ENCODE measurements at places on chromosomes 1 and 21.
A peak's percentile ranks its signal among the peaks of the same experiment; 100 is the strongest.

DNA sequence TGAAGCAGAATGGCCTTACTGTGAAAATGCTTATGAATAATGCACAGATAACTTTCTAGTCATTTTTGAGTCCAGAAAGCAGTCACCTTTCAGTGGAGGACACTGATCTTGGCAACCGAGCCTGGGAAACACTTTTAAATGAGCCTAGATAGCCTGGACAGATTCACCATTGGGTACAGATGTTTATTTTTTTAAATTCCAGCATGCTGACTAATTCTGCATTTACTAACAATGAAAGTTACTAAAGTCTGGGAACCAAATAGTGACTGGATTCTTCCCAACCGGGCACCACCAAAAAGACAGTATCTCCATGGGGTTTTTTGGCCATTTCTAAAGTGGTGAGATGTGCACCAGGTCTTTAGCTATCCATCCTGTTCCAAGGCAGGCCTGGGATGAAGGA, 3.3 kb upstream of the FMOD start:
- no peak for DNase-seq

GRCh38 chr1:217681806-217682205, 50.7 kb downstream of the SPATA17 start:
- no peak for DNase-seq

DNA sequence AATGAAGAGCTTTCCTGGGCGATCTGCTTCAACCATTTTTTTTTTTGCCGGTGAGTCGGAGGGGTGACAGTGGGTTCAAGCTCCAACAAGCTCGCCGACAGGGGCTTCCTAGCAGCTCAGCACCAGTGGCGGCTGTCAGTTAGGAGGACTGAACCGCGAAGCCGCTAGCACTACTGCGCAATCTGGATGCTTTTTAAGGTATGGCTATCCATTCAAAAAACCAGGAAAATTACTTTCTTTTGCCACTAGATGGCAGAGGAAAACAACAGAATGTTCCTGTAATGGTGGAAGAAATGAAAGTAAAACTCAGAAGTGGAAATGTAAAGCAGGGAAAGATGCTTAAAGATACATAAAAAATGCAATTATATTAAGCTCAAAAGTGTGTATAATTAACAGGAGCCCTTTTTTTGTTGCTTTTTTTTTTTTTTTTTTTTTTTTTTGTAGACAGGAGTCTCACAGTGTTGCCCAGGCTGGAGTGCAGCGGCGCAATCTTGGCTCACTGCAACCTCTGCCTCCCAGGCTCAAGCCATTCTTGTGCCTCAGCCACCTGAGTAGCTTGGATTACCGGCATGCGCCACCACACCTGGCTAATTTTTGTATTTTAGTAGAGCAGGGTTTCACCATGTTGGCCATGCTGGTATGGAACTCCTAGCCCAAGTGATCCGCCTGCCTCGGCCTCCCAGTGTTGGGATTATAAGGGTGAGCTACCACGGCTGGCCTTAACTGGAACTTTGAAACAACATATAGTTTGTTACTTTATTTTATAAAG, 8.5 kb downstream of the KYAT3 start:
- DNase-seq, result peak; percentile 80

DNA sequence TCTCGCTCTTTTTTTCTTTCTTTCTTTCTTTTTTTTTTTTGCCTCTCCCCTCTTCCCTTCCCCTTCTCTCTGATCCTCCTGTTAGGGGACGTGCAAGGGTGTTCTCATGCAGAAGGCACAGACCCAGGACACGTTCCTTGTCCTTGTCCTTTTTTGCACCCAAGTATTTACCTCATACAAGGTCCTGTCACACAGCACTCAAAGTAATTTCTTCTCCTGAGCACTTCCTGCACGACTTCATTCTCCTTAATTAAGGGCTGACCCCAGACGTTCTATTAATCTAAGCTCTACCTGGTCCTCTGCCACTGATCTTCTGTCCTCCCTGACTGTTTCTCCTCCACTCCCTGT, 424 bp upstream of the PCNX2 start:
- no peak for DNase-seq

- no peak for DNase-seq
These were observed 230.9 kb downstream of the DUSP10 start for GRCh38 chr1:221510793-221511503.

DNA sequence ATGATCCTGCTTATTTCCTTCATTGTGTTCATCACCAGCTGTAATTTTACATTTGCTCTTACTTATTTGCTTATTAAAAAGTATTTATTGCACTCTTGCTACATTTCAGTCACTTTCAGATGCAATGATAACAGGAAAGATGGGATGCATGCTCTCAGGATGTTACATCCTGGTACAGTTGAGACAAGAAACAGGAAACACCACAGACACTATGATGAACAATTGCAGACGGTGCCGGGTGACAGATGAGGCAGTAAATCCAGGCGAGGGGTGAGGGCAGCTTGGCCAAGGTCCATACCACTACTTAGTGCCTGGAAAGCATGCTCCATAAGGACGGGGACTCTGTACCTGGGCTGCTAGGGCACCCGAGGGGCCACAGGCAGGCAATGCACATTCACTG, 156.6 kb upstream of the RAB4A start:
- no peak for DNase-seq

GRCh38 chr1:233257786-233258185, 37.7 kb downstream of the PCNX2 start:
- DNase-seq, result no peak

- DNase-seq, result no peak
These were observed 103.1 kb downstream of the GALNT2 start for GRCh38 chr1:230170153-230170547.

- peak; percentile 30 for DNase-seq
These were observed 12.5 kb upstream of the SARS1 start for GRCh38 chr1:109201123-109201703.

DNA sequence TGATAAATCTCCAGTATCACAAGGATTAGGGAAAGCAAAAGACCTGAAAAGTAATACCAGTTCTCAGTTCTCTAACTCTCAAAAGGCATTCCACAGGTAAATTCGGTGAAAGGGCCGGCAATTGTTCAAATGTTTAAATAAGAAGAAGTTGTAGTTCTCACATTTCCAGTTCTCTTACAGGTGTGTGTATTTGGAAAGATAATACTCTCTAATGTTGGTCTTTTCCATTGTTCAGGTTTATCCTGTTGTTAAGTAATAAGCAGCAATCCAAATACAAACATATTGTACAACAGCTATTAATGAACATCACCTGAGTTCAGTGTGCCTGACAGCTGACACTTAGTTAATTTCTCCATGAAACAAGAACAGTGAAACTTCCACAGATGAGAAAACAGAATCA, 13.2 kb upstream of the PRKAB2 start:
- no peak for DNase-seq

GRCh38 chr1:170134521-170134920, 11.2 kb upstream of the NTMT2 start:
- DNase-seq, result no peak

- no peak for DNase-seq
These were observed 254.0 kb downstream of the PTPRU start for GRCh38 chr1:29490204-29490934.

GRCh38 chr1:153663211-153663610, 4.7 kb downstream of the SNAPIN start:
- DNase-seq, result no peak

DNA sequence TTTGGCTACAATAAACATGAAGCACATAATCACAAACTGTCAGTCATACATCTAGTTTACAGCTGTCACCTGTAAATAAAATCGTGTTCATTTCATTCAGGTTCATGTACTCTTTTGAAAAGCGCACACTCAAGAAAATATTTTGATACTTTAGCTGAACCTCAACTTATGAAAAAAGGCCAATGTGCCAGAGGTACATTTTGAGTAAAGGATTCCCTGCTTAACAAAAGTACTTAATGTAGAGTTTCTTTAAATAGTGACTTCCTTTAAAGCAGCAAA, 37.7 kb upstream of the SLC30A10 start:
- no peak for DNase-seq

DNA sequence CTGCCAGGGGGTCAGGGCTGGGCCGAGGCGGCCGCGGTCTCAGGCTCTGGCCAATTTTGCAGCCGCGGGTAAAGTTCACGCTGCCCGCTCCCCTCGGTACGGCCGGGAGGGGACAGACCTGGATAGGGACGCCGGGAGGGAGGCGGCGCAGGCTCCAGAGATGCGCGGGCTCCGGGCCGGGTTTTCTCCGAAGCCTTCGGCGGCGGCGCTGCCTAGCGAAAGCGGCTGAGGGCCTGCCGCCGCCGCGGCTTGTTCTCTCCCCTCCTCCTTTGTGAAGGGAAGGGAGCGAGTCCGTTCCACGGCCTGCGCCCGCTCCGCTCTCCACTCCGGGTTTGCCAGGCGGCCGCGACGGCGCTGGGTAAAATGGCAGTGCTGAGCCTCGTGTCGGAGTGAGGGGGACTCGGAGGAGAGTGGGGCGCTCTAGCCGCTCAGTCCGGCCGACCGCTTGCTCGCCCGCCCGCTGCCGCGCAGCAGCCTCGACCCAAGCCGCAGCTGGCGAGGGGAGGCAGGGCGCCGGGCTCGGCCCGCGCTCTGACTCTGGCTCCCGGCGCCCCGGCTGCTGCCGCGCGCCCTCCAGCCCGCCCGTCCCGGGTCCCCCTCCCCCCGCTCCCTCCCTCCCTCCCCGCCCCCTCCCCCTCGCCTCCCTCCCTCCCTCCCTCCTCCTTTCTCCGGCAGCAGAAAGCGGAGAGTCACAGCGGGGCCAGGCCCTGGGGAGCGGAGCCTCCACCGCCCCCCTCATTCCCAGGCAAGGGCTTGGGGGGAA, at the start of gene ARID1A:
Gene ARID1A (plus strand): TSS at position 660 of the 763 bp plus-strand sequence. CDS start 389 bp downstream, outside the sequence.
- DNase-seq, result peak; percentile 98

DNA sequence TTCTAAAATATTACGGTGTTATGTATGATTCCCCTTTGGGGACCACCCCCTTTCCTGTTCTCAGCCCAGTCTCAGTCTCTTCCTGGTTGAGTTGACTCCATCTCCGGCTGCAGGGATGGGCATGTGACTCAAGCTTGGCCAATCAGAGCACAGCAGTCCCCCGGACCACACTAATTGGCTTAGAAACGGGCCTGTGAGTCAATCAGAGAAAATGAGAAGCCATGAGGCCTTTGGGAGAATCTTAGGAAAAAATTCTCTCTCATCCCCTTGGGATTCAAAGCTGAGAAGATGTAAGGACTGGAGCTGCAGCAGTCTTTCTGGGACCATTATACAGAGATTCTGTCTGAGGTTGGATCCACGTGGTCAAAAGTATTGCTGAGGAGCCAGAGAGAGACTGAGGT, 10.7 kb upstream of the FHAD1 start:
- DNase-seq, result no peak

GRCh38 chr1:29511436-29511835, 275.1 kb downstream of the PTPRU start:
- DNase-seq, result no peak
